Iris pigment epithelial cell (primary cell): ENCODE measurements at places on chromosomes 12 and 14.

DNA sequence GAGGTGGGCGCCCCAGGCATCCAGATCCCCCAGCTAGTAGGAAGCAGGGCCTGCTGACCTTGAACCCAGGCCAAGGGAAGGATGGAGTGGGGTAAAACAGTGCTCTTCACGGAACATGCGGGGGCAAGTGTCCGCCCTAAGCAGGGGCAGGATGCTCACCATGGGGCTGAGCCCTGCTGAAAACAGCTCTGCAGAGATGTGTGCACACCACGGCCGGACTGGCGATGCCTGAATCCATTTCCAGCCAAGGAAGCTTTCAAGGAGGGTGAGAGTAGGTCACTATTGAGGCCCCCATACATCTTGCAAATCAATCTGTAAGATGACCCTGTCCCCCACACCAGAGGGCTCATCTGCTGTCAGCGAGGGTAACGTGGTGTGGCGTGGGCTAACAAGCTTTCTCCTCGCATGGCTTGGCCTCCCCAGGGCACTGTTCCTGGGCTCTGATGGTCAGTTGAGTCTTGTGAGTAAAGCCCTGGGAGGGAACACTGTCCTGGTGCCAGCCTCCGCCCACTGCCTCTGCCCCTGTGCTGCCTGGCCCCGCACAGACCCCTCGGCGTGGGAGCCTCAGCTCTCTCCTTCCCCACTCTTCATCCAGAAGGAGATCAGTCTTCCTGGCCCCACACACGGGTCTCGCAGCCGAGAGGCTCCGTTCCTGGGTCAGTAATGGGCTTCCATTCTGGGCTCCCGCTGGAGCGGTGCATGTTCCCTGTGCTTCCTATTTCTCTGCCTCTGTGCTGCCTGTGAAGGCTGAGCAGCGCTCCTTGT is 69.1 kb downstream of the CCDC92 start:
- no peak for DNase-seq

- peak; percentile 91 for DNase-seq
Observed at GRCh38 chr12:95215949-95216348, 1.3 kb downstream of the FGD6 start.

DNA sequence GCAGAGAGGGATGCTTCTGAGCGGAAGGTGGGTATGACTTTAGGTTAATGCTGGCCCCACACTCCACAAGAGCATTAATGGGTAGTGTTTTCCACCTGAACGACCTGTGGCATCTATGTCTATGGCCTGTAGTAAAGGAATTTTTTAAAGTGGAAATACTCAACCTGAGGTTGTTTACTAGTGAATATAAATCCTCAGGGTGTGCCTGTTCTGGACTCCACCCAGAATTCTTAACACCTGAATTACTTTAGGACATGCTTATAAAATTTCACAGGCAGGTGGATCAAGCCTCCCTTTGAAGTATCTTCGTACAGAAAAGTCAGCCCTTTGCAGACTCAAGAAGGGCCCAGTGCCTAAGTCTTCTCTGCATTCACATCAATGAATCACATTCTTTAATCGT is 196.1 kb downstream of the ESR2 start:
- DNase-seq = no peak

- DNase-seq = no peak
Observed at GRCh38 chr14:97638864-97639263, 841.7 kb downstream of the VRK1 start.

GRCh38 chr14:96086032-96086431 is 46.9 kb downstream of the C14orf132 start:
- DNase-seq = peak; percentile 74

GRCh38 chr12:67069451-67070306 is 199.5 kb upstream of the CAND1 start:
- no peak for DNase-seq

DNA sequence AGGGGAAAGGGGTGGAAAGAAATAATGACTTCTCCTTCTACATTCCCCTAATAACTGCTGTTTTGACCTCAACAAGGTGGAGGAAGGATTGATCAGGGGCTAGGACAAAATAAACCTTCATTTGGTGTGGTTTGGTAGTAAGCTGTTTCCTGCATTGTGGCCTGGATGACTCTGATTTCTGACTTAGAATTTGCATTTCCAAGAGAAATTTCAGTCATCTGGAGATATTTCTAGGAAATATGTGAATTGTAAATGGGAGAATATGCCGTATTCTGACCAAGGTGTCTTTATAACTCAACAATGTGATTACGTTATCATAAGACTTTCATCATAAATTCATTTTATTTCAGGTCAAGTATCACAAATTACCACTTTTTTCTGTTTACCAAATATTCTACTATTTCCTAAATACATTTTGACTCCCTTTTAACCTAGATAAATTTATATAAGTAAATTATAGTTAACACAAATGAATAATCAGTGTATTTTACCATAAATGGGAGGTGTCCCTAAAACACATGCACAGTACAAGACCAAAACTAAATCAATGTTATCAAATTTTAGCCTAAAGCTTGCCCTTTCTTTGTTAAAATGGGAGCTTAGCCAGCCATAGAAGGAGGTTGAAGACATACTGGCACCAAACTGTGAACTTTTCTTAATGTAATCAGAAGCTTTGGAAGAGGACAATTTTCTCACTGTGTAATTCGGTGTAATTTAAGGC is 828.8 kb downstream of the TMTC2 start:
- no peak for DNase-seq

DNA sequence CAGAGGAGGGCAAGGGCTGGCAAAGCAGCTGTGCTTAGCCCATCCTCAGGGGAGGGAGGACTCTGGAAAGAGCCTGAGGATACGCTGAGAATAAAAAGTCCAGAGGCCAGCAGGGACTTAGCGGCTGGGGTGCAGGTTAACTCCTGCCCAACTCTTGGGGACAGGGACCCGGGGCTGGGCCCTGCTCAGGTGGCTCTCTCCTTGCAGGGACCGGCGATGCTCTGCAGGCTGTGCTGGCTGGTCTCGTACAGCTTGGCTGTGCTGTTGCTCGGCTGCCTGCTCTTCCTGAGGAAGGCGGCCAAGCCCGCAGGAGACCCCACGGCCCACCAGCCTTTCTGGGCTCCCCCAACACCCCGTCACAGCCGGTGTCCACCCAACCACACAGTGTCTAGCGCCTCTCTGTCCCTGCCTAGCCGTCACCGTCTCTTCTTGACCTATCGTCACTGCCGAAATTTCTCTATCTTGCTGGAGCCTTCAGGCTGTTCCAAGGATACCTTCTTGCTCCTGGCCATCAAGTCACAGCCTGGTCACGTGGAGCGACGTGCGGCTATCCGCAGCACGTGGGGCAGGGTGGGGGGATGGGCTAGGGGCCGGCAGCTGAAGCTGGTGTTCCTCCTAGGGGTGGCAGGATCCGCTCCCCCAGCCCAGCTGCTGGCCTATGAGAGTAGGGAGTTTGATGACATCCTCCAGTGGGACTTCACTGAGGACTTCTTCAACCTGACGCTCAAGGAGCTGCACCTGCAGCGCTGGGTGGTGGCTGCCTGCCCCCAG is 2.8 kb downstream of the B3GNT4 start:
- DNase-seq = no peak

DNA sequence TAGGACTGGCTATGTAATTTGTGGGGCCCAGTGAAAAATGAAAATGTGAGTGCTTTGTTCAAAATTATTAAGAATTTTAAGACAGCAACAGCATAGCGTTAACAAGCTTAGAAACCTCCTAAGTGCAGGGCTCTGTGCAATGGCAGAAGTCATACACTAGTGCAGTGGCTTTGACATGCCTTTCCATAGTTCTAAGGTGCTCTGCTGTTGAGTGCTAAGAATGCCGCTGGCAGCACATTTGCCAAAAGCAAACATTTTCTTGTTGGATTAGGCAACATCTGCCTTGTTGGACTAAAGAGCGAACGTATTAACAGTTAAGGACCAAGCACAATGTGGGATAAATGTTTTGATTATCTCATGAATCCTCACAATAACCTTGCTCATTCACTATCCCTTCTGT is 244.9 kb upstream of the PDE3A start:
- DNase-seq = no peak

DNA sequence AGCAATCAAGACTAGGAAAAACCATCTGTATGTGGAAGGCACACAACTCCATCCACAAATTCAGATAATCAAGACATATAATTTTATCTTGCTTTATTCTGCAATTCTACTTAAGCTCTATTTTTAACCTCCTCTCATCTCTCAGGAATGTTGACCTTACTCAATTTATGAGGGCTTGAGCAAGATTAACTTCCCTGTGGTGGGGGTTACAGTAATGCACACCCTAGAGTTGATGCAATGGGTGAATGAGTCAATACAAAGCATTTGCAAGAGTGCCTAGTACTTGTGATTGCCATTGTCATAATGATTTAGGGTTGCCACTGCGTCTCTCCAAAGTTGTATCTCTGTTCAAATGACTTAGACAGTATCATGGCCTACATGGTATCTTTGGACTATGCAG is 1598.4 kb upstream of the TMEM132C start:
- DNase-seq = peak; percentile 70

DNA sequence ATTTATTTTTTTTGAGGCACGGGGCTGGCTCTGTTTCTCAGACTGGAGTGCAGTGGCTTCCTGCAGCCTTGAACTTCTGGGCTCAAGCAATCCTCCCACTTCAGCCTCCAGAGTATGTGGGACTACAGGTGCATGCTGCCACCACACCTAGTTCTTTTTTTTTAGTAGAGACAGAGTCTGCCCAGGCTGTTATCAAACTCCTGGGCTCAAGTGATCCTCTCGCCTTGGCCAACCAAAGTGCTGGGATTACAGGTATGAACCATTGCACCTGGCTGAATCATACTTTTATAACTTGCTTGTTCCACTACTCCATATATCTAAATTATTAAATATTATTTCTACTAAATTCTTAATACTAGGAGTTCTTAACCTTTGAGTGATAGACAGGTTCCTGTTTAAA is 111.6 kb downstream of the BTG1 start:
- DNase-seq = no peak

DNA sequence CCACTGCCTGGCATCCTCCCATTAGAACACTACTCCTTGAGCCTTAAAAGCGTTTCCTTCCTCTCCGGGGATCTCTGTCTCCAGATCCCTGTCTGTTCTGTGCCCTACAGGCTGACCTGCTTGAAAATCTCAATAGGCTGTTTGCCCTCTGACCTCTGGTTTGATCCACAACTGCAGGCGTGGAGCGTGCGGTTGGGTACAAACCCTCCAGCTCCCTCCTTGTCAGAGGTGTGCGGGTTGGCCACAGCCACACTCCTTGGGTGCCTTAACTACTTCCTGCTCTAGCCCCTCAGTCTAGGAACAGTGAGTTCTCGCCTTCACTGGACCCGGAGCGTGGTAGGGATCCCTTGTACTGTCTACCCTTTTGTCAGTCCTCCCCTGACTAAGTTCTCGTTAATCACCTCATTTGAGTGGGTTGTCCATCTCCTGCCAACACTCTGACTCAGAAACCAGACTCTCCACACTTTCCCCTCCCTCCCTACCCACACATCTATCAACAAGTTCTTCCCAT is 33.1 kb downstream of the CMKLR1 start:
- peak; percentile 60 for DNase-seq

DNA sequence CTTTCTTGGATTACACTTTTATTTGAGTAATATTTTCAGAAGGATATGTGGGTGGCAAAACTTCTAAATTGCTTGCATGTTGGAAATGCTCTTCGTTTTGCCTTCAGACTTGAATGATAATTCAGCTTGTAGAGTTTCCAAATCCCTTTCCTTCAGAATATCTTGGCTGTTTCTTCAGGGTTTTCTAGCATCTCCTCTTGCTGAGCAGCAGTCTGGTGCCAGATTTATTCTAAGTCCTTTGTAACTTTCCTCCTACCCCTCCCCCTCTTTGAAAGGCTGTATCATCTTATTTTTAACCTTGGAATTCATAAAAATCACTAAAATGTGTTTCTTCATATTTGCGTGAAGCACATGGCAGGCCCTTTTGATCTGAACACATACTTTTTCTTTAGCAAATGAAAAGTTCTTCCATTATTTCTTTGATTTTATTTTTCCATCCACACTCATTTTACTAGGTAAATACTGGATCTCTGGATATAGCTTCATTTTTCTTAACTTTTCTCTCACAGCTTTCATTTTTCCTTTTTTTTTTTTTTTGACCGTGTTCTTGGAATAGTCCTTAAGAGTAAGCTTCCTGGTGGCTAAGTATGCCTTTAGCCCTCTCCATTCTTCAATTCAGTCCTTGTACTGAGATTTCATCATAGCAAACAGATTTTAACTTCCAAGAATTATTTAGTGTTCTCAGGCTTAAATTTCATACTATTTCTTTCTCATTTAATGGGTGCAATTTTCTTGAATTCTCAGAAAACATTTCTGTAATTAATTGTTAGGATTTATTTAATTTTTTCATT is 102.0 kb downstream of the SLC38A4 start:
- no peak for DNase-seq

- no peak for DNase-seq
Observed at GRCh38 chr14:78228702-78229327, 58.6 kb downstream of the NRXN3 start.
